T-helper 17 cell (primary cell): ENCODE measurements at places on chromosomes 6 and 20.

DNA sequence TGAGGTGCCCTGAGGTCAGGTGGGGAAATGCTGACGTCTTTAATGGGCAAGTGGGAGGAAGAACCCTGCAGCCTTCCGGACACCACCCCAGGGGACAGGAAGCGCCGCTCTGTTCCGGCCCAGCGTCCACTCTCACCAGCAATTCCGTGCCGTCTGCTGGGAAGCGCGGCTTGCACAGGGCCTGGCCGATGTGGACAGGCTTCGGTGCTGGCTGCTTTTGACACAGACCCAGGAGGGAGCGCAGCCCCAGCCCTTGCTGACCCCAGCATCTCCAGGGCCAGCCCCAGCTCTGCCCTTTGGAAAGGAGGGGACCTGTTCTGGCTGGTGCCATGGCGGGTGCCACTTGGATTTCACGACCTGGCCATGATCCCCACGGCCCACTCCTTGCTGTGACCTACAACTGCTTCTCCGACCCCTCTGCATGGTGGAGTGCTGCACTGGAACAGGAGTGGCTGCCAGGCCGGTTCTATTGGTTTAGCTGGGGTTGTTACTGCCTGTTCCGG, 123.2 kb downstream of the DLL1 start:
- no peak for DNase-seq

- no peak for DNase-seq
These were observed 35.7 kb upstream of the TFB1M start for GRCh38 chr6:155349956-155350355.

GRCh38 chr6:152402791-152403190, 234.4 kb downstream of the SYNE1 start:
- DNase-seq = no peak

- no peak for DNase-seq
These were observed 519.1 kb upstream of the EYS start for GRCh38 chr6:66226109-66226508.

DNA sequence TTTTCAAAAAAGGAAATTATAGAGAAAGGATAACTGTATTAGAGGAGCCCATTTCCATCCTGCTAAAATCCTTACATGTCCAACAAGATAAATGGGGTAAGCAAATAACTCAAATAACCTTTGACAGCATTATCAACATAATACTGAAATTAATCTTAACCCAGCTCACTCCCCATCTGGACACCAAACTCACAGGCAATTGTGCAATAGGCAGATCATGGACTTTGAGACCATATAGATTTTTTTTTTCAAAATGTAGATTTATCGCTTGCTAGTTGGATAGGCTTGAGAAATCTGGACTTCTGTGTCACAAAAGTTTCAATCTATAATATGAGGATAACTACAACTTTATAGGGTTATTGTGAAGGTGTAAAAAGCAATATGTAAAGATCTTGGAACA, 134.4 kb upstream of the ASCC3 start:
- DNase-seq = no peak

DNA sequence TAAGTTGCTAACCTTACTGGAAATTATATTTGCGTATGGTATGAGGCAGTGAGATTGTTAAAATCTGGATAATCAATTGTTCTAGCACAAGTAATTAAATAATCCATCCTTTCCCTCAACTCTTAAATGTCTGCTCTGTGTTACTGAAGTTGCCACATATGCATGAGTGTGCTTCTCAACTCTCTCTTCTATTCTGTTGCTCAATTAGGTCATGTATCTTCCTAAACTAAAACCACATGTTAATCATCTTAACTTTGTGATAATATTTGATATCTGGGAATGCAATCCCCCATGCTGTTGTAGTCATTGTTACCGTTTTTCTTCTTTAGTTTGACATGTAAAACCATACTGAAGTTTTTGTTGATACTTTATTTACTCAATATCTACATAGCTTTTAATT, 63.5 kb upstream of the STMND1 start:
- DNase-seq = no peak

- DNase-seq = no peak
These were observed 97.4 kb upstream of the JARID2 start for GRCh38 chr6:15148356-15148946.
